ENCODE measurements at places on chromosomes 5 and 9.
A peak's percentile ranks its signal among the peaks of the same experiment; 100 is the strongest.

GRCh38 chr5:54146390-54146789 is 164.0 kb downstream of the ARL15 start:
- DNase-seq = no peak

- peak; percentile 19 for DNase-seq
Measured at GRCh38 chr5:174708476-174709207, 15.7 kb upstream of the MSX2 start.

GRCh38 chr5:32421075-32421474 is 23.5 kb downstream of the ZFR start:
- no peak for DNase-seq

GRCh38 chr5:116579144-116579543 is 4.5 kb upstream of the SEMA6A start:
- no peak for DNase-seq

- DNase-seq = peak; percentile 22
Measured at GRCh38 chr5:17069995-17070511, 134.0 kb upstream of the MYO10 start.

DNA sequence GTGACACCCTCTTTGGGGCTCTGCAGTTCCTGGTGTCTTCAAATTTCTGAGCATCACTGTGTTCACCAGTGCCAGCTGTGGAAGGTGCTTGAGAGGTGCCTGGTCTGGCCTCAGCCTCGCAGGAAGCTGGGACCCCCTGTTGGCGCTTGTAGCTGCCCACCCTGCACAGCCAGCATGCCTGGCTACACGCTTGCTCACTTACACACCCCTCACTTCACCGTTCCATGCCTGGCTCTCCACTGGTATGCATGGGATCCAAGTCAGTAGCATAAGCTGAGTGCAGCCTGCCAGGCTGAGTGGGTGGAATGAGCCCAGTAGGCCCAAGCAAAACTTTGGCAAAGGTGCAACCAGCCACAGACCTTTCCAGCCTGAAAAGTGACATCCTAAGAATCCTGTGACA is 801.4 kb upstream of the PTPRD start:
- DNase-seq = no peak

DNA sequence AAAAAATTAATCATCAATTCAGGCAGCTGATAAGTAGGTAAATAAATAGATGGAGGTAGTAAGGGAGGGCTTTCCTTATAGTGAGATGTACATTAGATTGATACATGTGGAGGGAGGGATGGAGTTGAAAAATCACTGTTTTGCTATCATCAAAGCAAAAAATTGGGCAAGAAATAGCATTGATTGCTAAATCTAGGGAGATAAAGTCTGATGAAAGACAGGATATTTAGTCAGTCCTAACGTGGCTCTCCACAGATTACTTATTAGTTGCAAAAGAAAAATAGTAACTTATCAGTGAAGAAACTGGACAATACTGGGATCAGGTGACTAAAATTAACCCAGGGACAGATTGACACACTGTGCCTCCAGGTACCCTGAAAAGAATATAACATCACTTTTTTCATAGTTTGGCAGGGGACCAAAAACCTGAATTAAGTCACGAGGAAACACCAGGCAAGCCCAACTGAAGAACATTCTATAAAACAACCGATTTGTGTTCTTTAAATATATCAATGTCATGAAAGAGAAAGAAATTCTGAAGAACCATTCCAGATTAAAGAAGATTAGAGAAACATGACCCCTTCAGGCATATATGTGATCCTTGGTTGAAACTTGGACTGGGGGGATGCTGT is 27.1 kb upstream of the GOLPH3 start:
- no peak for DNase-seq

DNA sequence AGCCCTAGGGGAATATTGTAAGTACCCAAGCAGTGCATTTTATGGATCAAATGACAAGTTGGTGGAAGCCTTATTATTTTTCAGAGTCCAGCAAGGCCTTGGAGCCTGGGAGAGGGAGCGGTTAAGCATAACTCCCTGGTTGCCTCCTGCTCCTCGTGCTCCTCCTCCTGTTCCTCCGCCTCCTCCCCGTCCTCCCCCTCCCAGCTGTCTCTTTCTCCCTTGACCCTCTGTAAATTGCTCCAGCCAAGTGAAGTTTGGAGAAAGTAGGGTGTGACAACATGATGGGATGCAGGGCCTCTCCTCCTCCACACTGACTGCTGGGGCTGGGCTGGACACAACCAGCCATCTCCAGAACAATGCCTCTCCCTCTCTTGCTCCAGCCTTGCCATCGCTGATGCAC is 586.9 kb downstream of the CCDC171 start:
- DNase-seq = no peak

GRCh38 chr9:13758936-13759335 is 479.4 kb upstream of the MPDZ start:
- DNase-seq = no peak

GRCh38 chr5:17267106-17267505 is 49.7 kb downstream of the BASP1 start:
- no peak for DNase-seq

DNA sequence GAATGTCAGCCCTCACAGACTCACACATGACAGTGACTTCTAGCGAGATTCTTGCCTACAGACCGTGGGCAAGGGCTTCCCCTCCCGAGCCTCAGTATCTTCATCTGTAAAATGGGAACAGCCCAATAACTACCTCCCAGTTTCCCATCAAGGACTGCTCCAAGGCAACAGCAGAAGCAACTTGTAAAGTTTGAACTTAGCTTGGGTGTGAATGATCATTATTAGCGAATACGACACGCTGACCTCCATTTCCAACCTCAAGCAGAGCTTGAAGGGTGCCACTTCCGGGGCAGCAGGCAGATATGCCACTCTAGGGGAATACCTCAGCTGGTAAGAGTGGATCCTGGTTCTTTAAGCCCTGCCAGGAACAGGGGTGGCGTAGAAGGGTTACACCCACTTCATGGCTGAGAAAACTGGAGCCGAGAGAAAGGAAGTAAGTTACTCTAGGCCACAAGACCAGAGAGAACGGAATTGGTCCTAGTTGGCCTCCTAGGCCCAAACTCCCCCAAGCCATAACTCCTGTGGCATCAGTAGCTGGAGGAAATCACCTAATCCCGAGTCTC is 2.0 kb downstream of the RNF44 start:
- DNase-seq = no peak

- no peak for DNase-seq
Measured at GRCh38 chr5:88552426-88552825, 283.8 kb upstream of the TMEM161B start.

DNA sequence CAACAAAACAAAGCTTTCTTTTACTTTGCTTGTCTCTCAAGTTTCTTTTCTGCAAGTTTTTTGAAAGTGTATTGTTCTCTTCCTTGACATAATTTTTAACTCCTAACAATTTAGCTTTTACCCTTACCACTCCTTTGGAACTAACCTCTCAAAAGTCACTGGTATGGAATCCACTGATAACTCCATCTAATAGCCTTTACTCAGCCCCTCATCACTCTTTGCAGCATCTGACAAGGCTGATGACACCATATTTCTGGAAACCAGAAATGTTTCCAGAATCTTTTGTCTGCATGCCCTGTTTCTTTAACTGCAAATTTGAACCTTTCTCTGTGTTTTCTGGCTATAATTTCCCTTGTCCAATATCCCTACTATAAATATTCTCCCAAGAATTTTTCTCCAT is 46.5 kb downstream of the ZNF474 start:
- no peak for DNase-seq

DNA sequence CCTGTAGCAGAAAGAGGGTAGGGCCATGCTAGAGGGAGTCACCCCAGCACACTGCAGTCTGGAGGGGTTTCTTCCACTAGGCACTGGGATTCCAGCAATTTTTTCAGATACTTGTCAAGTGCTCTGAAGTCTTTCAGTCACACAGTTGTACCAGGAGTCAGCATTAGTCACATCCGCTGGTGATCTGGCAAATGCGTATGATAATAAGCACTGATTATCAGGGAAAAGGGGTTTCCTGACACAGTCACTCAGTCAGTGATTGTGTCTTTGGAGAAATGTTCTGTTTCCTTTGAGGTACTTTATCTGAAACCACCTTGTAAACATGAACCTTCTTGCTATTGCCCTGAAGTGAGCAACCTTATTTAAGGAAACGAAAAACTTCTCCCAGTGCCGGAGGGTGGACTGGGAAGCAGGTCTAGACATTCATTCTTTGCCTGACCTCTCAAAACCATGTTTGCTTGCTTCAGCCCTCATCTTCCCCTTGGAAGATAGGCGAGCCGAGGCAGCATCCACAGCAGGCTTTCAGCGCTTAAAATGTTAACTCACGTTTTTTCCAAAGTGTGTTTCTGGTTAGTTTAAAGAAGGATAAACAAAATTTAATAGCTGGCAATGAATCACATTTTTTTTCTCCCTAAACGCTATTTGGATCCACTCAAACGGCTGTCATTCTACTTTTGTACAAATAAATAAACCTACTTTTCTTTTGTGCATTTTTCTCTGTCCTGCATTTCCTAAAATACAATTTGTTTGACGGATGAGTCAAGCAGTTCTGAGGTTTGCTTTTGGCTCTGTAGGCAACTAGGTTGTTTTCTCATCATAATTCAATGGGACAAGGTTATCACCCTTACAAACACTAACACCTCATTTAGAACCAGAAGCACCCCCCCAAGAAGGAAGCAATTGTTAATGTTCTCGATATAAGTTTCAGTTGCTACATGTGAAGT is 77.7 kb downstream of the FOXD1 start:
- DNase-seq = no peak

GRCh38 chr9:96253059-96253696 is 48.8 kb downstream of the HSD17B3 start:
- DNase-seq = no peak

DNA sequence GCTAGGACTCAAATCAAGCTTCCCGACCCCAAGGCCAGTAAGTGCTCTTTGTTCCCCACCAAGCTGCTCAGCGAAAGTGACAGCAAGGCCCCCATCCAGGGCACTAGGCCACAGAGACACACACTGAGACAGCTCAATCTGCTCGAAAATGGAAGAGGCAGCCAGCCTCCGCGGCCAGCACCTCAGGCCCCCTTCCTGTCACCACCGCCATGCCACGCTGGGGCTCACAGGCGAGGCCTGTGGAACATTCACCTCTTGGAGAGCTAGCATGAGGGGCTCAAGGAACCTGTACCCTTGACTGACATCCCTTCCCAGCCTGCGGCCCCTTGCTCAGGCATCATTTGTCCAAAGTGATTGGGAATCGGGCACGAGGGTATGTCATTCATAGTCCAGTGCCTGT is 71.4 kb downstream of the PAX5 start:
- DNase-seq = no peak

GRCh38 chr9:128335161-128335560 is 5.2 kb upstream of the SLC27A4 start:
- no peak for DNase-seq

- DNase-seq = no peak
Measured at GRCh38 chr9:61670616-61671015, 480.8 kb downstream of the SPATA31A7 start.

- DNase-seq = no peak
Measured at GRCh38 chr5:33114361-33114760, 326.4 kb upstream of the TARS1 start.

DNA sequence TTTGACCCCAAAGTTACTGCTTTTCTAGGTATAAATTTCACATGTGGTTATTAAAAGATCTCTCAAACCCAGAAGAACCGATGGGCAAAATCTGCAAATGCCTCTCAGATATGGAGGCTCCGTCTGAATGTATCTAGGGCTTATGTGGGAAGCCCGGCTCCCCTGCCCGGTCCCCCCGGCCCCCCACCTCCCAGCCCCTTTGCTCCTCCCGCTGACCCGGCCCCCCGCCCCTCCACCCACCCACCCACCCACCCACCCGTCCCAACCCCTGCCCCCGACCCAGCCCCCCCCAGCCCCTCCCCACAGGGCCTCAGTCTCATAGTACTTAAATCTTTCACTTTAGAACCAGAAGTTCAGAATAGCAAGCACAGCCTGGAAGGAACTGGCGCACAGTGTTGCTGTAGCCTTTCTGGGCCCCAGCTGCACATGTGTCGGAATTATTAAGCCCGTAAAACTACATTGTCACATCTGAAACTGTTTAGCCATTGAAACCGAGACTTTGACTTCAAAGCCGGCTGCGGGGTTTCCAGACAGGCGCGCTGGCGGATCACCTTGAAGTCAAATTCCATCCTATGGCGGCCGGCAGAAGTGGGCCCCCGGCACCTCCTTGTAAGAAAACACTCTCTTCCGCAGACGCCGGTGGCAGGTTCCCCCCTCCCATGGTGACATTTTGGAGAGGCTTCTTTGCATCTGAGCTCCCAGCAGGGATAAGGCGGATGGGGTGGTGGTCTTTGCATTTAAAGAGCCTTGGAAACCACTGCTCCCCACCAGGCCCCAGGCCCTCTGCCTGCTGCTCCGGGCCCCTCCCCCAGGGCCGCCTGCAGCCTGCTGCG is 12.8 kb downstream of the NKD2 start:
- no peak for DNase-seq

GRCh38 chr9:120922404-120923195 is 4.0 kb downstream of the TRAF1 start:
- DNase-seq = no peak

- DNase-seq = no peak
Measured at GRCh38 chr5:147930769-147931168, 24.4 kb upstream of the C5orf46 start.

DNA sequence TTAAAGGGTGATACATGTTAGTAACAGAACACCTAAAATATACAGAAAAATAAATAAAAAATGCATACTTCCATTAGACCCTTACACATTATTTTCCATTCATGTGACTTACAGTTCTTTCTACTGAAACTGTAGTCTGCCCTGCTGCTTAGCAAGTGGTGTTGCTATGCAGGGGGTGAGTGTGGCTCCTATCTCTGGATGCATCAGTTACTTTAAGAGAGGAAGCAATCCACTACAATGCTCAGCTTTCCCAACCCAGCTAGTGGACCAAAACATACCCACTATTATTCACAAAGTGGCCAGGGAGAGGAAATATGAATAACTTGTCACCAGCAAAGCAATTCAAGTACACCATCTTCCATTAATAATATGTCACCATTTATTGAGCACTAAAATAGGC is 121.8 kb downstream of the DOCK2 start:
- DNase-seq = no peak

DNA sequence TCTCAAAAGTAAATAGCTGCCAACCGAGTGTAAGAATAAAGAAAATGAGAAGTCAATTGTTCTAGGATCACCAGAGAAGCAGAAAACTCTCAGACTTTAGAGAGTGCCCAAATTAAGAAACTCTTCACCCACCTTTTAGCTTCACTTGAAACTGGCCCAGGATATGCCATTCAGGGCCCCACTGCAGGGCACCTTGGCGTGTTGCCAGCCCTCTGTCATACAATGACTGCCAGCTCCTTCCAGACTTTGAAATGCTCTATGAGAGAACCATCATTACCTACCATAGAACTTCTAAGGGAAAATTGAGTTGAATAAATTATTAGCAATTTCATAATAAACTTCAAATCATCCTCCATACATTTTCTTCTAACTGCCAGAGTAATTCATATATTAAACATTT is 240.5 kb downstream of the CETN3 start:
- DNase-seq = peak; percentile 67

GRCh38 chr9:130159915-130160670 is 12.1 kb upstream of the NCS1 start:
- no peak for DNase-seq

- no peak for DNase-seq
Measured at GRCh38 chr5:153352685-153353219, 137.7 kb upstream of the GRIA1 start.

GRCh38 chr9:120714846-120715388 is 647 bp upstream of the MEGF9 start:
- no peak for DNase-seq
